ENCODE measurements at places on chromosomes 4 and X.

GRCh38 chr4:98845960-98846359 is 83.0 kb downstream of the EIF4E start:
- no peak for DNase-seq

- no peak for DNase-seq
These were observed 66.1 kb upstream of the ZNF827 start for GRCh38 chr4:146004730-146005129.

DNA sequence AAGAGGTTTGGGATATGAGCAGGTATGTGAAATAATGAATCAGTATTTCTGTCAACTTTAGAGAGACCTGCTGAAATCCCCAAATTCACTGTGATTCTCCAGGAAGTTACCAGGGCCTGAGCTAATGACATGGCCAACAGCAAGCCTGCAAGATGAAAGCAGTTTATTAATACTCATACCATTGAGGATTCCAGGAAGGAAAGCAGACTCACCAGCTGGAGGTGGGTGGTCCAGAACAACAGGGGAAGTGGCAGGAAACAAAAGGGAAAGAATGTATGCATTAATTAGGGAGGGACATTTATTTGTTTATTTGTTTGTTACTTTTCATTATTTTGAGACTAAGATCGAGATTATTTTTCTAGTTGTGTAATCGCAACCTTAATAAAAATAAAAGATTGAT is 196.6 kb upstream of the AGA start:
- DNase-seq = no peak

DNA sequence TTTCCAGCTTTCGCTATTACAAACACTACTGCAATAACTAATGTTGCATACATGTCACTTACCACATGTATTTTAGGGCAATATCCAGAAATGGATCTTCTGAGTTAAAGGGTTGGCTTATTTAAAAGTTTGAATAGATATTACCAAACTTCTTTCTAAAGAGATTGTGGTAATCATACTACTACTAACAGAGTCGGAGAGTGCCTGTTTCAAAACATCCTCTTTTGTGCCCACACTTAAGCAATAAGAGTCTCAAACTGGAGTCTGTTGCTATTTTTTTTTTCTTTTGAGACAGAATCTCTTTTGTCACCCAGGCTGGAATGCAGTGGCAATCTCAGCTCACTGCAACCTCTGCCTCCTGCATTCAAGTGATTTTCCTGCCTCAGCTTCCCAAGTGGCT is 35.8 kb downstream of the FGFBP1 start:
- no peak for DNase-seq

GRCh38 chr4:186266729-186267456 is 904 bp downstream of the F11 start:
- DNase-seq = no peak
